ENCODE measurements at places on chromosomes 5 and 9.

DNA sequence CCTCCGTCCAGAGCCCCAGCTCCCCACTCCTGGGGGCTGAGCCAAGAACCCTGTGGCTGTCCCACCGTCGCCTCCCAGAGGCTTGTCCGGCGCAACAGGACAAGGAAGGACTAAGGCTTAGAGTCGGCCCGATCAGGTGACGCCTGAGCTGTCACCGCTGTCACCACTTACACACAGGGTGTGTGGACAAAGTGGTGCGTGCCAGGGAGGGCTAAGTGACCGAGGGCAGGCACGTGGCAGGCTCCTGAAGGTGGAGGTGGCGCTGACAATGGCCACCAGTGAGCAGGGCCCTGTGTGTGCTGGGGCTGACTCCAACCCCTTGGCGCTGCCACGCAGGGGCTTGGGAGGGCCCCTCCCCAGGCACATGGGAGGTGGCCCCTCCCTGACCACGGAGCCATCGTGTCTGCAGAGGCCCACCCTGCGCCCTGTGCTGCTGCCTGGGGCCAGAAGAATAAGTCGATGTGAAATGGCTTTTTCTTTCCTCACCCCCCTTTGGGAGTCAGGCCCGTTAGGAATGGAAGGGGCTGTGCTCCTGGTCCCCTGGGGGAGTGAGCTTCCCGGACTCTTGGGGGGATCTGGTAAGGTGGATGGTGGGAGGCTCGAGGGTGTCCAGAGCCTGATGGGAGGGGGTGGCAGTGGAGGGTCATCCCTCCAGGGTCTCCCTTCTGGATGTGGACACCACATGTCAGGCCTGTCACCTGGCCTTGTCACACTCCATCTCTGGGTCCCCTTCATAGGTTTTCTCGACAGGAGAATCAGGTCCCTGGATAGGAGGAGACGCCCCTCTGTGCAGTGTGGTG is 2.6 kb upstream of the GPSM1 start:
- no peak for DNase-seq

- DNase-seq, result no peak
Observed at GRCh38 chr5:138573949-138574670, 1.1 kb downstream of the HSPA9 start.

- no peak for DNase-seq
Observed at GRCh38 chr5:73890569-73890968, 264.6 kb downstream of the ARHGEF28 start.

- DNase-seq, result no peak
Observed at GRCh38 chr9:125509476-125509875, 197.5 kb downstream of the MAPKAP1 start.

GRCh38 chr5:91049112-91049511 is 334.0 kb downstream of the ARRDC3 start:
- no peak for DNase-seq

GRCh38 chr5:113373426-113373825 is 61.4 kb downstream of the TSSK1B start:
- DNase-seq, result no peak

- DNase-seq, result no peak
Observed at GRCh38 chr9:137688725-137689124, 69.9 kb downstream of the EHMT1 start.

DNA sequence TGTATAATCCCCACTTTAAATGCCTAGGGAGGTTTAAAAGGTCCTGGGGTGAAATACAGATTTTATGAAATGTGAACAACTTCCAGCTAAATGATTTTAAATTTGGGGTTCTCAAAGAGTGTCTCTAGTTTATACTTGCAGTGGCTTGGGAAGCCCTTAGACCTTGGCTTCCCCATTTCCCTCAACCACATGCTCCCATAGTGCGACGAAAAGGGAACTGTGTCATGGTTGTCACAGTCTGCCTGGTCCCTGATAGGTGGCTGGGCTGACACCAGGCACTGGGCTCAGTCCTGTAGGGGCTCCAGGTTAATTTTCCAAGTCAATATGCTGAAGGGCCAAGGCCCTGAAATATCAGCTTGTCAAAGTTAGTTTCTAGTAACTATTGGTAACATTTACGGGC is 10.4 kb upstream of the CXCL14 start:
- no peak for DNase-seq

DNA sequence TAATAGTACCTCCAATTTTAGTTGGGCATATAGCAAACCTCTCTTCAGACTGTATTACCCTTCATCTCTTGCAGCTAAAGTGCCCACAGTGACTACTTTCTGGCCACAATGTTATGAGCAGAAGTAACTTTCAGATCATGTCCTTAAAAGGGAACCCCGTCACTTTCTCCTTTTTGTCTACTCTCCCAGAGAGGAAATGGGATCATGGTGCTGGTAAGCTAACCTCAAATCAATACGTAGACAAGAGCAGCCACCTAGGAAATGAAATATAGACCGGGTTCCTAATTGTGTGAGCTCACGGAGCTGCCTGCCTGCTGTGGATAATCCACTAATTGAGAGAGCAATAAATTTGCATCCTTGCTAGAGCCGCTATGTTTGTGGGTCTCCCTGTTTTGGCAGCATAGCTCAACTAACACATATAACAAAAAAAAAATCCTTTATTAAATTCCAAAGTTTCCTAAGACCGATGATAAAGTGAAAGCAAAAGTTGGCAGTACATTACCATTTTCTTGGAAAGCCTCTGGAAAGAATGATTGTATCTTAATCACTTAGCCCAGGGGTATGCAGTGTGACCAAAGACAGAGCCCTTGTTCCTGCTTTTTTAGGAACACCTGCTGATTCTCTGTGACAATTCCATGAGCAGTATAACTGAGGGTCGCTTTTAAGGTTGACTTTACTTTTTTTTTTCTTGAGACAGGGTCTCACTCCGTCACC is 5.6 kb upstream of the IL7R start:
- no peak for DNase-seq

DNA sequence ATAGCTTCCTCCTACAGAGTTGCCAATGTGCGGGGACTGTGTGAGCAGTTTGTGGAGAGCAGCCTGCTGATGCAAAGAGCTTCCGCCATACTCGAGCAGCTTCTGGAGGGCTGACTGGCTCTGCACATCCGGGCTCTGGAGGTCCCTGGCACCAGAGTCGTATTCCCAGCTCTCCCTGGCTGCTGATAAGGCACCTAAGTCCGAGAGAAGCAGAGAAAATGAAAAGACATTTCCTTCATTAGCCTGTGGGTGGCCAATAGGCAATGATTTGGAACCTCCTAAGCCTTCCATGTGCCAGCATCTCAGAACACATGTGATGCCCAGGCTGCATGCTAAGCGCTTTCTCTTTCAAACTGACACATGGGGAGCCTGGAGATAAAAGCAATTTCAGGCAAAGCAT is 94.3 kb downstream of the TSSK1B start:
- no peak for DNase-seq

- no peak for DNase-seq
Observed at GRCh38 chr5:93573354-93574351, 7.4 kb downstream of the NR2F1-AS1 start.

GRCh38 chr5:178376921-178377582 is 144.4 kb upstream of the PHYKPL start:
- DNase-seq, result no peak

- no peak for DNase-seq
Observed at GRCh38 chr5:96373381-96373733, 59.7 kb downstream of the PCSK1 start.

DNA sequence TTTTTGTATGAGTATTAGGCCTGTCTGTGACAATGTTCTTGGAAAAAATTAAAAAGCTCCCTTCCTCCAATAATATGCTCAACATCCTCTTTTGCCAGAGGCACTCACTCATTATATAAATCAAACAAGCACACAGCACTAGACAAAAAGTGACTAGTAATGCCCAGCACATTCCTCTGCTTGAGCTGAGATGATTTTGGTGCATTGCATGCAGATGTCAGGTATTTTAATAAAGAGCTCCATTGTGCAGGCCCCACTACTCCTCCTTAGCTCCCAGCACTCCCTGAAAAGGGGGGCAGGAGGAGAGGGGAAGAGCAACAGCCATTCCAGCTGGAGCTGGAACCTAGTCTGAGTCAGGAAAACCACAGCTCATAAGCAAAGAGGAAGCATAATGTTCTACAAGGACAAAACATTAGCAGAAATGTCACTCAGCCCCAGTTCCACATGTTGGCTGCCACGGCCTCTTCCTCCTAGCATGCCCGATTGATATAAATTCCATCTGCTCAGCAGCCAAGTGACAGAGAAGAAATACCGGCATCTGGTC is 348.5 kb downstream of the BNC2 start:
- DNase-seq, result no peak

DNA sequence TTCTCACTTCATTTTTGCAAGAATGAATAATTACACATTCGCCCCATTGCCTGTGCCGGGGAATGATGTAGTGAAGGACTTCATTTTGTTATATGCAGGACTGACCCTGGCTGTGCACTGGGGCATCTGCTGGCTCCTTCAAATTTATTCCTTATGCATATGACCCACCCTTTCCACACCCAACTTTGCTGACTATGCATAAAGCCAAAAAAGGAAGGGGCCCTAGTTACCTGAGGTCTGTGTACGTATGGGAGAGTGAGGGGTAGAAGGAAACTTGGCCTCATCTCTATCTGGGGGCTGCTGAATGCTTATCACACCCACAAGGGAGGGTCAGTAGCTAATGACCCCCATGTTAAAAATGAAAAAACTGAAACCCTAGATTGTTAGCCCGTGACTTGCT is 259.6 kb downstream of the SMARCA2 start:
- DNase-seq, result no peak

- no peak for DNase-seq
Observed at GRCh38 chr9:127419348-127419747, 4.8 kb upstream of the ZNF79 start.

- DNase-seq, result no peak
Observed at GRCh38 chr9:98790842-98791607, 5.3 kb downstream of the ANKS6 start.

GRCh38 chr9:72476617-72477437 is 44.6 kb upstream of the TMC1 start:
- peak; percentile 3 for DNase-seq
